ENCODE measurements at places on chromosomes 12 and 14.

- DNase-seq, result no peak
Observed at GRCh38 chr12:66117242-66117641, 13.3 kb downstream of the LLPH start.

DNA sequence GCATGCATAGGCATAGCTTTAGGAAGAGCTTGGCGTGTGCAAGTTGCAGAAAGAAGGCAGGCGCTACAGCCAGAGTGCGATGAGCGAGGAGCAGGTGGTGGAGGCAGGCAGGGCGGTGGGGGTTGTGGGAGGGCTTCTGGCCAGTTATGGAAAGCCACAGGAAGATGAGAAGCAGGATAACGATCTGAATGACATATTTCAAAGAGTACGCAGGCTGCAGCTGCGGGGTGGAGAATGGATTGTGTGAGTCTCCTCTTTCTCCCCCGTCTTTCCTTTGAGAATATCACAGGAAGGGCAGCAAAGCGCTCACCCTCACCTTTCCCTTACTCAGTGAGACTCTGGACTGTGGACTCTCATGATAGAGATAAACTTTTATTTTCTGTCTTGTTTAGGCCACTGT lies 48.7 kb upstream of the PLXNC1 start:
- no peak for DNase-seq

GRCh38 chr14:74141703-74142102 lies 56.9 kb downstream of the LIN52 start:
- DNase-seq, result no peak

DNA sequence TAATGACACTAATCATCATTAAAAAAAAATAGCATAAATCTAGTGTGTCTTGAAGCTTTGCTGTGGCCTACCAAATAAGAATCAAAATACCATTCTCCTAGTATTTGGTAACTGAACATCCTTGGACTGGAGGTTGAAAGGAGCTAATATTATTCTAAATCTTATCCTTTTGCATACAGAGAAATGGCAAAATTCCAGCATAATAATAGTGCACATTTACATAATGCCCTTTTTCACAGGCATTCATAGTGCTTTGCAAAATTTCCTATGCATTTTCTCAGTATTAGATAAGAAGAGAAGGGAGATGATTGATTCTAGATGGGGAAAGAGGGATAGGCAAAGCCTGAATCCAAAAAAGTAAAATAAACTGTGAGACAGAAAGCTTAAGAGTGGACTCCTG lies 13.9 kb upstream of the CCDC196 start:
- DNase-seq, result no peak

GRCh38 chr14:99966912-99967311 lies 98.3 kb upstream of the EVL start:
- no peak for DNase-seq

- no peak for DNase-seq
Observed at GRCh38 chr12:68031881-68032739, 42.9 kb downstream of the IFNG-AS1 start.

Data from ascending aorta (tissue), 2 donors.